ENCODE measurements at places on chromosomes 2 and 18.

GRCh38 chr18:8601277-8602032 lies 7.8 kb upstream of the RAB12 start:
- no peak for DNase-seq

DNA sequence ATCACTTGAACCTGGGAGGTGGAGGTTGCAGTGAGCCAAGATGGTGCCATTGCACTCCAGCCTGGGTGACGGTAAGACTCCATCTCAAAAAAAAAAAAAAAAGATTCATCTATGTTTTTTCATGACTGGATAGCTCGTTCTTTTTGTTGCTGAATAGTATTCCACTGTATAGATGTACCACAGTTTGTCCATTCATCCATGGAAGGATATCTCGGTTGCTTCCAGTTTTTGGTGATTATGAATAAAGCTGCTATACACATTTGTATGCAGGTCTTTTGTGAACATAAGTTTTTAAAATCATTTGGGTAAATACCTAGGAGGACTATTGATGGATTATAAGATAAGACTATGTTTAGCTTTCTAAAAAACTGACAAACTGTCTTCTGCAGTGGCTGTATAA lies 90.8 kb downstream of the ACOXL start:
- DNase-seq, result no peak

DNA sequence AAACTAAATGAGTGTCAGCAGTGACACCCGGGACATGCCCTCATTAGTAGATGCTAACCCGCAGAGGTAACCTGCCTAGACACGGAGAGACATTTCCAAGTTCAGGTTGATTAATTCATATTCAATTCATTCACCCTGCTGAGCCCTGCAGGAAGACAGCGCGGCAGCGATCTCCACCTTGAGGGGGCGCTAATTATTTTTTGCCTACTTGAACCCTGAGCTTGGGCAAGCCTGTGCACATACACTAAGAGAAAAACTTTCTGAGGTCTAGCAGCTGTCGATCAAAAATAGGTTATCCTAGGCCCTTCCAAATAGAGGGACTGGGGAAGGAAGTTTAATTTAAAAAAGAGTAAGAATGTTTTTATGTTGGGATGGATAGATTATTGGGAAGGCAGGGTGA lies 1.3 kb upstream of the LYPD6 start:
- DNase-seq, result no peak

- DNase-seq, result no peak
Measured at GRCh38 chr2:136858656-136859055, 93.3 kb downstream of the THSD7B start.

GRCh38 chr2:104262714-104263113 lies 591.2 kb upstream of the POU3F3 start:
- DNase-seq, result no peak

GRCh38 chr18:38358805-38359657 lies 793.4 kb upstream of the CELF4 start:
- no peak for DNase-seq

GRCh38 chr2:112151701-112152440 lies 13.7 kb downstream of the FBLN7 start:
- DNase-seq, result no peak

Measured in activated CD8-positive, alpha-beta memory T cell treated with anti-CD3 and anti-CD28 coated beads for 4 hours (primary cell).